ENCODE measurements at places on chromosomes 3 and 15. TPM values are rescaled to one million over a fixed set of nuclear protein-coding genes. Genes with fewer than 3 reads are reported as not detected.

Gene UNC13C
- 24.7 TPM for polyA plus RNA-seq

GRCh38 chr3:193589616-193590015 is 3.4 kb upstream of the OPA1 start:
- peaks cover 7% of the 10 kb centered on the region for H3K4me1 ChIP-seq
- no peak overlapping the region for H3K4me3 ChIP-seq
- H3K27me3 ChIP-seq, result no peaks in the 10 kb centered on the region
- no peak for DNase-seq
- no peak overlapping the region for H3K27ac ChIP-seq

GRCh38 chr15:70299931-70300869 is 202.5 kb upstream of the TLE3 start:
- H3K4me3 ChIP-seq, result no peak overlapping the region
- no peaks in the 10 kb centered on the region for H3K27me3 ChIP-seq
- DNase-seq, result no peak
- H3K36me3 ChIP-seq, result no peaks in the 10 kb centered on the region
- no peak overlapping the region for H3K27ac ChIP-seq
- H3K4me1 ChIP-seq, result peaks cover 4% of the 10 kb centered on the region

- no peaks in the 10 kb centered on the region for H3K27me3 ChIP-seq
- H3K4me1 ChIP-seq, result peaks cover 30% of the 10 kb centered on the region
- no peak for DNase-seq
Observed at GRCh38 chr15:89332446-89332845, 2.2 kb downstream of the POLG start.

Gene TF
- polyA plus RNA-seq, result 165 TPM

Gene REC114
- 102 TPM for polyA plus RNA-seq

DNA sequence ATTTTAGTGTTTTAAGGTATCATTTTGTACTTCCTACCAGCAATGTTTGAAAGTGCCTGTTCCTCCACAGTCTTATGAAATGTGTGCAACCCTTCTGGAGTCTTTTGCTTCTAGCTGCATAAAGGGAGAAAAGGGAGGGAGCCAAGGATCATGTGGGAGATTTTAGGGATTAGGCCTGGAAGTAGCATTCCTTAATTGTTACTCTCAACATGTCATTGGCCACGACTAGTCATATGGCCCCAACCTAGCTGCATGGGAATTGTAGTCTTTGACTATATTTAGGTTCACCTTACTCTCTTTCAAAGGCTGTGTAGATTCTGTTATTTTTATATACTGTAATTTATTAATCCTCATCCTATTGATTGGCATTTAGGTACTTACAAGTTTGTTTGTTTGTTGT is 14.9 kb downstream of the CRTAP start:
- H3K27ac ChIP-seq, result no peak overlapping the region
- no peak overlapping the region for H3K4me3 ChIP-seq
- H3K27me3 ChIP-seq, result no peaks in the 10 kb centered on the region
- DNase-seq, result no peak

- H3K36me3 ChIP-seq, result no peaks in the 10 kb centered on the region
- no peaks in the 10 kb centered on the region for H3K4me1 ChIP-seq
- H3K27me3 ChIP-seq, result no peaks in the 10 kb centered on the region
- no peak for DNase-seq
- H3K27ac ChIP-seq, result no peak overlapping the region
Observed at GRCh38 chr3:34212656-34213055, 414.2 kb downstream of the PDCD6IP start.

GRCh38 chr15:40594429-40594836 is 384 bp downstream of the KNL1 start:
- H3K27ac ChIP-seq, result peak overlapping the region; percentile 77
- no peaks in the 10 kb centered on the region for H3K27me3 ChIP-seq
- peak overlapping the region; percentile 71 for H3K4me3 ChIP-seq
- H3K4me1 ChIP-seq, result peaks cover 4% of the 10 kb centered on the region

Data from testis (tissue), 5 donors.